ENCODE measurements at places on chromosomes 12 and 14.

DNA sequence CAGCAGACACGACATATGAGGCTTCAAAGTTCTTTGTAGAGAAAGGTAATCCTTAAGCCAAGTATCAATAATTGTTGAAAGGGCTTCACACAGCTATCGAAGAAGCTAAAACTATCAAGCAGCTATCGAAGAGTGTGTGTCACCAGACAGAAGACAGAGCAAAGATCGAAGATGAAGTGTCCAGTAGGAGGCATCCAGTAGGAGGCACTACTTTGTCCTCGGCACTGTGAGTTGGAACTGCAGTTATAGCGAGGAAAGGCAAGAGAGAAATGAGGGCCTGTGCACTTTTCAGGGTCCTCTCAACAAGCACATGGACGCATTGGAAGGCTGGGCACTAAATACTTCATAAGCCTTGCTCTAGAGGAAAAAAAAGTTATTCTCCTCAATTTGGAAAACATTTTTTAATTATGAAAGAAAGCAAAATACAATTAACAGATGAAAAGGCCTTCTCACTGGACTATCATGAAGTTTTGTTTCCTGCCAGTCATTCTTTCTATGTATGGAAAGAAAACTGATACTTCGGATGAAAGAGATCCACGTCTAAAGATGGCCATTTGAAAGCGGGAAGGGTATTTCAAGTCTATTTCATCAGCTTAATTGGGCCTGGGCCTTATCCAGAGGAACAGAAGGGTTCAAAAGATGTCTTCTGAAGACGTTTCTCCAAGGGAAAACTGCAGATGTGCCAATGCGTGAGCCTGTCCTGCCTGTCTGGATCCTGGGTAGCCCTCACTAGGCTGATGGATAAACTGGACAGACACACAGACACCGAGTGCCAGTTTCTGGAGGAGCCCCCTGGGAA lies 174.5 kb downstream of the CALM1 start:
- DNase-seq: no peak

DNA sequence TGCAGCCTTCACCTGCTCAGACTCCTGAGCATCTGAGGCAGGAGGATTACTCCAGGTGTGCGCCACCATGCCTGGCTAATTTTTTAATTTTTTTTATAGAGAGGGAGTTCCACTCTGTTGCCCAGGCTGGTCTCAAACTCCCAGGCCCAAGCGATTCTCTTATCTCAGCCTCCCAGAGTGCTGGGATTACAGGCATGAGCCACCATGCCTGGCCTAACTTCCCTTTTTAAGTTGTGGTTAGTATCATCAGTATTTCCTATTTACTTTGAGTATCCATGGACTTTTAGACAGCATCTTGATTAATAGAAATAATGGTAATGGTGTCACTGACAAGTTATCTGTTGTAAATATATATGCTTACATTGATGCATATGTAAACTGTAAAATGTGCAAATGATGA lies 116.9 kb downstream of the FGD4 start:
- no peak for DNase-seq

DNA sequence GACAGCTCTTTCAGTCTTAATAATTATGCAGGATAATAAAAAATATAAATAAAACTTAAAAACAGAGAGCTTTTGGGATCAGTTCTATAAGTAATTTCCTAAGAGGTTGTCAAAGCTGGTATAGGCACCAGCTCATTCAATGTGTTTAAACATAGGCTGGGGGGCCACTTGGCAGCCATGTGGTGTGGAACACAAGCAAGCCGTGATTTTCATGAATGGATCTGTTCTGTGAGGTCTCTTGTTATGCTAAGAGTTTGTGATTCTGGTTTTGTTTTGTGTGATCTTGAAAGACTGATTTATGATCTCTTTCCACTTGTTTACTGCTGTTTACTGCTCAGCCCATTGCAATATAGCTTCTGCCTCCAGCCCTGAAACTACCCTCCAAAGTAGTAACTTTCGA lies 240.9 kb downstream of the FBXL14 start:
- no peak for DNase-seq

DNA sequence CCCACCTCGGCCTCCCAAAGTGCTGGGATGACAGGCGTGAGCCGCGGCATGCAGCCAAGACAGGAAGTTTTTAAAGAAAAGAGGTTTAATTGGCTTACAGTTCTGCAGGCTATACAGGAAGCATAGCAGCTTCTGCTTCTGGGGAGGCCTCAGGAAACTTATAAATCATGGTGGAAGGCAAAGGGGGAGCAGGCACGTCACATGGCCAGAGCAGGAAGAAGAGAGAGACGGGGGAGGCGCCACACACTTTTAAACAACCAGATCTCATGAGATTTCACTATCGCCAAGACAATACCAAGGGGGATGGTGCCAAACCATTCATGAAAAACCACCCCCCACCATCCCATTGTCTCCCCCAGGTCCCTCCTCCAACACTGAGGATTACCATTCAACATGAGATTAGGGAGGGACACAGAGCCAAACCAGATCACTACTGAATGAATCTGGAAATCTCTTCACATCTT lies 14.1 kb downstream of the CCDC63 start:
- no peak for DNase-seq

DNA sequence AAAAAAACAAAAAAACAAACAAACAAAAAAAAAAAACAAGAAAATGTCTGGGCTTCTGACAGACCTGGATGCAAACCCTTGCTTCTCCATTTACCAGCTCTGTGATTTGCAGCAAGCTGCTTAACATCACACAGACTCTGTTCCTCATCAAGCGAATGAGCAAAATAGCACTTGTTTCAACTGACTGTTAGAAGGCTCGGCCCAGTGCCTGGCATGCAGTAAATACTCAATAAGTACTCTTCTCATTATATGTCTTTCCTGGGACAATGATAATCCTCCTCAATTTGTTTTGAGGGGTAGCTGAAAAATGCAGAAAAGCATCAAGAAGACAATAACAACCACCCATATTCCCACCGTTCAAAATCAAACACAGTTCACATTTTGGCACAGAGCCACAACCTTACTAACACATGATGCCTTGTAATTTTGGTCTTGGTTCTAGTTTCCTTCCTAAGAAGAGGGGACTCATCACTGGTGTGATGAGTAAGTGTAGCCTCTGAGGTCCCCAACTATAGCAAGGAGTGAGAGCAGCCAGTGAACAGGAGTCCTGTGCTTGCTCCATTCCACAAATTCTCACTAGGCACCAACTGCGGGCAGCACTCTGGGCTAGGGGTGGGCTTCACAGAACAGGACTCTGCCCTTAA lies 60.4 kb downstream of the TTC7B start:
- no peak for DNase-seq

DNA sequence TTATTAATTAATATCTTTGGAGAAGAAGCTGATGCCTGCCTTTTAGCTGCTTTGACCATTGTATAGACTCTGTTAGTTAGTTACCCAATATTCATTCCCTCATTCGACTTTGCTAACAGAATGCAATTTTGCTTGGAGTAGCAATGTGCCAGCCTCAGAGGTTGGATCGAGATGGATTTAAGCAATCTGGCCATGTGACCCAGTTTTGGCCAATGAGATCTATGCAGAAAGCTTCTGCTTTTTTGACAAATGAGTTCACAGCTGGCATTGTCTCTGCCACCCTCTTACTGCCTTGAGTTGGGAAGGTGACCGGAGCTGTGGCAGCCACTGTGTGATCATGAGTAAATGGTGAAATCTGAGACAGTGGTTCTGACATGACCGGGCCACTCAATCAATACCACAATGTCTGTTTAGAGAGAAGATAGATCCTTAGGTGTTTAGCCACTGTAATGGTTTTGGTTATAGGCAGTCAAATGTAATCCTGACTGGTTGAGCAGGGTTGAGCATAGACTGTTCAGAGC lies 74.9 kb upstream of the MED13L start:
- no peak for DNase-seq

- DNase-seq: no peak
Measured at GRCh38 chr14:65658202-65658601, 245.7 kb downstream of the FUT8 start.

DNA sequence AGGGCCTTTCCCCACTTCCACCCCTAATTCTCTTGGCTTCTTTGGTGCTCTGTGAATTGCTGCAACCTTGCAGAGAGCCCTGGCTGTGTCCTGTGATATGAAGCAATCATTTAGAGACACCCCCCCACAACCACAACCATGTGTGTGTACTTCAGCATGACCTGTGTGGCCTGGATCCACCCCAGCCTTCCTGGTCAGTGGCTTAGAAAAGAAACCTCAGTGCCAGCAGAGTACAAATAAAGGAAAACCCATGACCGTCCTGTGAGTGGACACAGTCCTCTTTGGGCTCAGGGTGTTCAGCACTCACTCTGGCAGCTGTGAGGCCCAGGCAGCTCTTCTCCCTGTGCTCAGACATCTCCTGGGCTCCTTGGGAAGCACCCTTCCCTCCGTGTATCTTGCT lies 206.6 kb upstream of the DIO3 start:
- DNase-seq: no peak

Measured in NCI-H2107 (cell line).